ENCODE measurements at places on chromosomes 6 and 20.

DNA sequence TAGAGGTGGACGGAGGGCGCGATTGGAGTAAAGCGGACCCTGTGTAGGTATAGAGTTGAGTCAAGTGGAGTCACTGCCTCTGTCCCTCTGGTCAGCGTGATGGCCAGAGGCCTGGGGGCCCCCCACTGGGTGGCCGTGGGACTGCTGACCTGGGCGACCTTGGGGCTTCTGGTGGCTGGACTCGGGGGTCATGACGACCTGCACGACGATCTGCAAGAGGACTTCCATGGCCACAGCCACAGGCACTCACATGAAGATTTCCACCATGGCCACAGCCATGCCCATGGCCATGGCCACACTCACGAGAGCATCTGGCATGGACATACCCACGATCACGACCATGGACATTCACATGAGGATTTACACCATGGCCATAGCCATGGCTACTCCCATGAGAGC is 479 bp downstream of the SLC39A7 start:
- DNase-seq, result no peak

- DNase-seq, result no peak
Observed at GRCh38 chr20:63531686-63532448, 5.3 kb downstream of the PTK6 start.

- DNase-seq, result no peak
Observed at GRCh38 chr6:14888575-14889000, 357.3 kb upstream of the JARID2 start.

DNA sequence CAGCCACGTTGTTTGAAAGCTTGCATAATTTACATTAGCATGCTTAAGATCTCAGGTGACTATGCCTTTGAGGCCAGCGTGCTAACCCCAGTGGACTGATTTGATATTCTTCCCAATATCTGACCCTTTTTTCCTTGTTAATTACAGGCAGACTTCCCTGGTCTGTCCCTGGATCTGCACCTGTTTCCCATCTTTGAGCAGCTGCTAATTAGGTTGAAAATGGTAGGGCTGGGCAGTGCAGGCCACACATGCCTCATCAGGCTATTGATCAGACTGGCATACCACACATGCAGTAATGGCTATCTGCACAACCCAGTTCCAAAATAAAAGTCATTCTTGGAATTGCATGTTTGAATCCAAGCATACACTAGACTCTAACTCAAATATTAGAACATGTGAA is 164.3 kb upstream of the TFAP2D start:
- no peak for DNase-seq

DNA sequence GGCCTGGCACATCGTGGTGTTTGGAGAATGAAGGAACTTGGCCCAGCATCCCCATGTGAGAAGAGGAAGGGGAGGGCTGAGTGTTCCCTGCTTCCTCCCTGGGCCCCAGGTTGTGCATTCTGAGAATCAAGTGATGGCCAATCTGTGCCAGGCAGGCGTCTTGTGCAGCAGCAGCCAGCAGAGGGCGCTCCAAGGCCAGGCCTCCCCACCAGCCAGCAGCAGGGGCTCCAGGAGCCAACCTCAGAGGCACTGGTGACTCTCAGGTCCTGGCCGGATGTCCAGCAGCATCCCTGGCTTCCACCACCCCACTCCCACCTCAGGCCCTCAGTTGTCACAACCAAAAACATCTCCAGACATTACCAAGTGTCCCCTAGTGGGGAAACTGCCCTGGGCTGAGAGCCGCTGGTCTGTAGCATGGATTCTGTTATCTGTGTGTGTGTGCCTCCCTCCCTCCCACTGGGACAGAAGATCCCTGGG is 192.0 kb downstream of the PREX1 start:
- peak; percentile 38 for DNase-seq

DNA sequence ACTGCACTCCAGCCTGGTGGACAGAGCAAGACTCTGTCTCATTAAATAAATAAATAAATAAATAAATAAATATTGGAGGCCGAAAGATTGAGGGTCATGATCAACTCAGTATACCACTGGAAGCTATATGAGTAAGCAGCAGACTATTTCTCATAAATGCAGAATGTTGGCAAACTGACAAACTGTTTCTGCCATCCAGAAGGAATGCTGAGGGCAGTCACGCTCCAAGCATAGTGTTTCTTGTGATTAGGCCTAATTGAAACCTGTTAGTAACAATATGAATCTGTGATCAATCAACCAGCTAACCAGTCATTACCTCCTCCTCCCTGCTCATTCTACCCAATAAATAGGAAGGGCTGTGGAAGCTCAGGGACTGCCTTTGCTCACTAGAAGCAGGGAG is 15.2 kb upstream of the KCNK15 start:
- DNase-seq, result no peak

GRCh38 chr6:3940703-3941102 is 91.5 kb downstream of the FAM50B start:
- no peak for DNase-seq

DNA sequence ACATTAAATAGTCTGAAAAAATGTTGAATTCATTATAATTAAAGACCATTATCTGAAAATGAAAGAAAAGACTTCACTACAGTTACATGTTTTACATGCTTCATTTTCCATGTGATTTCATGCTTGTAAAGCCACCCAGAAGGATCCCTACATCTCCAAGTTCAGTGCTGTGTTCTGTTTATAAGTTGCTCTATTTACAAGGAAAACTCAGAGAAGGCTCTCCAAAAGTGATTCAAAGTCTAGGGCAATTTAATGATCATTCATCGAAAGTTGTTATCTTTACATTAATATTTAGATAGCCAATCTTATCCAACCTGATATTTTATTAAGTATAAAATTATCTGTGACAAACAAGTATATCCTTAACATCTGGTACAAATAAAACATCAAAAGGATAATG is 494.9 kb upstream of the RNF217 start:
- no peak for DNase-seq

DNA sequence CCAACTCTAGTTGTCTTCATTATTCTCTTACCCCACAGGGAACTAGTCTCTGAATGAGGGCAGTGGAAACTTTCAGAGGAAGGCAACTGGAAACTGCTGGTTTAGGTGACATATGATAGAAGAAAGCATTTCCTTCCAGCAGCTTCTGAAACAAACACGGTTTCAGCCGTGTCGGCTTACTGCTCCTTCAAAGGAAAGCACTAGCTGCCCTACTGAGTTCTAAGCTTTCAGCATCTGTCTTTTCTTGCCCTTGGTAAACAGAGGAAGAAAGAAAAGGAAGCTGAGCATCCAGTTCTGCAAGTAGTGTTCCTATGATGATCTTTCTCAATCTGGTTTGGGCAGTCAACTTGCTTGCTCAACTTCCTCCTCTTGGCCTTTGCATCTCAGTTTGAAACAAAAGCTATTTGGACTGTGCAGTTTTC is 117.5 kb upstream of the CEP85L start:
- DNase-seq, result no peak

DNA sequence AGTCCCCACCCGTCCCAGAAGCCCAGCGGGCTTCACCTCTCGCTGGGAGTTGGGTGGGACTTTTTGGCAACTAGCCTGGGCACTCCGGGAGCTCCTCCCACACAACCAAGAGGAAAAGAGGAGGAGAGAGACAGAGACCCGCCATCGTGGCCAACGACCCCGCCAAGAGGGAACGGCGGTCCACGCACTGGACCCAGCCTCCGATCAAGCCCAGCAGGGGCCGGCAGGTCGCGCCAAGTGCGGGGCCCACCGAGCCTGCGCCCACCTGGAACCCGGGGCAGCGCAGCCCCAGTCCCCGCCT is 3.0 kb upstream of the TMEM14C start:
- DNase-seq, result no peak

DNA sequence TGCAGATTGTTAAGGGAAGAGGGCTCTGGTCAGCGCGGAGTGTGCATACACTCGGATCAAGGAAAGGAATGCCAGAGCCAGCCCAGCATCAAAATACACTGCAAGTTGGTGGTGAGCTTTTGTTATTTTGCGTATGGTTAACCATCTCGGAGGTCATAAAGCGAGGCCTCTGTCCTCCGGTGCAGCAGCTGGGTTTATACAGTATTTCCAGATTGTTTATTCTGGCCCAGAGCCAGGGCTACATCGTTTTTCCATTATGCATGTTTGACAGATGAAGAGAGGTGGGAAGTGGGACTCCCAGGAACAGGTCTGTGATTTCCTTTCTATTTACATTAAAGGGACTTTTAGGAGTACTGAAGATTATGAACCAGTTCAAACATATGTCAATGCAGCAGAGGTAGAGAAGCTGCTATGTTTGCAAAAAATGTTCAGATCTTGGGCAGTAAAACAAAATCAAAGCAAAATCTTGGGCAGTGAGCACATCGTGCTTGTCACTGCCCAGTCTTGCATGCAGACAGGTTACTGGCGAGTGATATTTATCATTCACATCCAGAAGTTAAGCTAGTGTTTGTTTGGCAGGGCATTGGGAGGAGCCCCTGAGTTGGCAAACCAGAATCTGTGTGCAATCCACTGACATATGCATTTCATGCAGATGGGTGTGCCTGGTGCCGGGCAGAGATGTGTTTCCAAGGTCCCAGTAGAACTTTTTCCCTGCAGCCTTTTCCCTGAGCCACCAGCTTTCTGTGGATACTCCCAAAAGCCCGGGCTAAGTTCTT is 256.3 kb upstream of the TAB2 start:
- DNase-seq, result peak; percentile 90

DNA sequence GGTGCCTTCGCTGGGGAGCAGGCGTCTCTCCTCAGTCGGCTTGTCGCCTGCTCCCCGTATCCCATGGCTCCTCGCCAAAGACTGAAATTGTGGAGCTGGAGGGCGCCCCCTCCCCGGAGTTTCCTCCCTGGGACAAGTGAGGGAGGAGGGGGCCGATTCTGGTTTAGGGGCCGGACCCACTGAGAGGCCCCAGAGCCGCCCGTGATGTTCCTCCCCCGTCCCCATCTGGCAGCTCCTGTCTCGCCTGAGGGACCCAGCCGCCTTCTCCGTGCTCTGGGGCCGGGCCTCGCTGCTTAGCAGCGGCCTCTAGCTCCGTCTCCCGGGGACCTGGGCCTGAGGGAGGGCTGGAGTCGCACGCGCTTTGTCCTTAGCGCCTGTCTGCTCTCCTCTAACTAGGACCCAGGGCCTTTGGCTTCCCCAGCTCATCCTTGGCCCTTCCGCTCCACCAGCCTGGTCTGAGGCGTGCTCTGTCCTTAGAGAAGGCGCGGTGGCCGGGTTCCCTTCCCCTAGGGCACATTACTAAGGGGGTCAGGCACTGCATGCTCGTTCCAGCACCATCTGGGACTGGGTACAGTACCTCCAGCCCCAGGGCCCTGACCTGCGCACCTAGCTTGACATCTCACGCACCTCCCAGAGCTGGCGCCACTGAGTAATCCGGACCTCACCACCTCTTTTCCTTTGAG is 29.7 kb downstream of the SLC12A5 start:
- DNase-seq, result no peak

DNA sequence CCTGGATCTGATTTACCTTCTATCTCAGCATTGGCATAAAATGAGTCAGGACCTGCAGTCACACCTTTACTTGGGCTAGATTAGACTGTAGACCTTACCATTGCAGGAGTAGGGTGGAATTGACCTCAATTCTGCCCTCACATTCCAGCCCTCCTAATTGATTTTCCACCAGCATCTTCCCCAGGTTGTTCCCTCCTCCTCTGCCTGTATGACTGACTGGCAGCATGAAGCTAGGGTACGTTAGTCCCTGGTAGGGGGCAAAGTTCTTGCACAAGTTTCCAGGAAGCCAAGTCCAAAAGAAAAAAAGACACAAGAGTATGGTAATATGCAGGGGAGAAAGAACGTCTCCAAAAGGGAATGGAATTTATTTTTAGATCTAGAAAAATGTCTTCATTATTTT is 225.6 kb upstream of the FLRT3 start:
- DNase-seq, result no peak

- DNase-seq, result no peak
Observed at GRCh38 chr6:118546880-118547218, 1.2 kb upstream of the PLN start.

DNA sequence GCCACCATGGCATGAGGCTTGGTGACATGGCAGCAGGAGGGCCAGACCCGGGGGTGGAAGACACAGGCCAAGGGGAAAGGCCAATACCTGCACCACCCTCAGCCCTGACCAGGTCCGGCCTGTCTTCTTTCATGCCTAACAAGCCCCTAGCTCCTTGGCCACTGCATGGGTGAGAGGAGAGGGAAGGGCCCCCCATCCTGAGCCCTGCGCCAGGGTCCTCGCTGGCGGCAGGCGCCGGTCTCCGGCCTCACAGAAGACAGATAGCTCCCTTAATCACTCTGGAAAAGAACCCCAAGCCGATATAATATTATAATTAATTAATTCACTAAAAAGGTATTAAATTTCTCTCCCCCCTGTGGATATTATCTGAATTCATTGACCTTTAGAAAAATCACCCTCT is 41.4 kb downstream of the MDFI start:
- no peak for DNase-seq

- DNase-seq, result no peak
Observed at GRCh38 chr6:128064540-128064895, 163.7 kb upstream of the THEMIS start.

DNA sequence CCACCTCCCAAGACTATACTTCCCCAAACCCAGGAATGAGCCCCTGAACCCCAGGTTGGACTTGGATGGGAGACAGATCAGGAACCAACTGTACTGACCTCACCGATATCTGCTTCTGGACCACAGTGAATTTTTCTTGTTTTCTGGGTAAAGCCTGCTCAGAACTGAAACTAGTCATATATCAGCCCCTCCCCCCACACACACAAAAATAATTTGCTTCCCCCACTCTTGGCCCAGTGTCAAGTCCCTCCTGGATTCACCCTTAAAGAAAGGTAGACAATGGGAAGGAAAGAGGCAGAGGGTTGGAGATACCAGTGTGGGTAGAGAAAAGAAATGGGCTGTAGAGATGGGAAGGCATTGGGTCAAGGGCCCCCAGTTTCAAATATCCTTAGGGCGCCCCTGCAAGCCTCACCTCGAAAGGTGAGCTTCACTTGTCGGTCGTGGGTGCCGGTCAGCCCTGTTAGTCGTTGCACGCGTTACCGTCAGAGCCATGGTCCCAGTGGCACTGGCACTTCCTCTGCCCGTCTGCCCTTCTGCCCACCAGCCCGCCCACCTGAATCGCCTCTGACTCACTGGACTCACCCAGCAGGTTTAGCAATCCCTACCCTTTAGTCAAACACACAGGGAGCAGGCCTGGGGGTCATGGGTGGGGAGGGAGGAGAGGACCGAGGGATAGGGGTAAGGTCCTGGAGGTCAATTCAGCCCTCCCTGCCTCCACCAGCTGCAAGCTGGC is 8.5 kb upstream of the SPAG4 start:
- DNase-seq, result no peak

GRCh38 chr6:15763837-15764236 is 101.0 kb upstream of the DTNBP1 start:
- no peak for DNase-seq

GRCh38 chr20:57211908-57212533 is 54.4 kb downstream of the BMP7 start:
- peak; percentile 72 for DNase-seq

- DNase-seq, result peak; percentile 77
Observed at GRCh38 chr6:46325561-46326530, 155.1 kb upstream of the ENPP5 start.

GRCh38 chr20:64068386-64069208 is 5.6 kb downstream of the TCEA2 start:
- DNase-seq, result no peak

- peak; percentile 80 for DNase-seq
Observed at GRCh38 chr20:10521068-10521831, 86.1 kb downstream of the SLX4IP start.

Measured in NCI-H345 (cell line).